ENCODE measurements at places on chromosomes 5 and 9.

DNA sequence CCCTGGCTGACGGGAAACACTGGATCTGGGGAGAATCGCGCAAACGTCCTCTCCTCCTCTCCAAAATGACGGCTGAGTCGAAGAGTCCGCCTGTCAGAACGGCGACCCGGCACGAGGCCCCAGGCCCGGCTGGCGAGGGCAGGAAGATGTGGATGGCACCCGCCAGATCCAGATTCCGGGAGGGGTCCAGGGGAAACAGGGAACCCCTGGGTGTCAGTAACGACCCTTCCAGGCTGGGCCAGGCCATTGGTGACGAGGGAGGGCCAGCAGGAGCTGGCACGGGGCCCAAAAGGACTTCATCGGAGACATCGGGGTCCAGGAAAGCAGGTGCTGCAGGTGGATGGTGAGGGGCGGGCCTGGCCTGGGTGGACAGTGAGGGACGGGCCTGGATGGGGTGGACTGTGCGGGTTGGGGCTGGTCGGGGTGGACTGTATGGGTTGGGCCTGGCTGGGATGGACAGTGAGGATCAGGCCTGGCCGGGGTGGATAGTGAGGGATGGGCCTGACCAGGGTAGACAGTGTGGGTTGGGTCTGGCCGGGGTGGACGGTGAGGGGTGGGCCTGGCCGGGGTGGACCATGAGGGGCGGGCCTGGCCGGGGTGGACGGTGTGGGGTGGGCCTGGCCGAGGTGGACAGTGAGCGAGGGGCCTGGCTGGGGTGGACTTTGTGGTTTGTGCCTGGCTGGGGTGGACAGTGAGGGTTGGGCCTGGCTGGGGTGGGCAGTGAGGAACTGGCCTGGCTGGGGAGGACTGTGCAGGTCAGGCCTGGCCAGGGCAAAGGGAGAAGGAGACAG is 14.0 kb downstream of the SLC6A3 start:
- DNase-seq: no peak

GRCh38 chr9:109156708-109157107 is 10.3 kb downstream of the FRRS1L start:
- no peak for DNase-seq

DNA sequence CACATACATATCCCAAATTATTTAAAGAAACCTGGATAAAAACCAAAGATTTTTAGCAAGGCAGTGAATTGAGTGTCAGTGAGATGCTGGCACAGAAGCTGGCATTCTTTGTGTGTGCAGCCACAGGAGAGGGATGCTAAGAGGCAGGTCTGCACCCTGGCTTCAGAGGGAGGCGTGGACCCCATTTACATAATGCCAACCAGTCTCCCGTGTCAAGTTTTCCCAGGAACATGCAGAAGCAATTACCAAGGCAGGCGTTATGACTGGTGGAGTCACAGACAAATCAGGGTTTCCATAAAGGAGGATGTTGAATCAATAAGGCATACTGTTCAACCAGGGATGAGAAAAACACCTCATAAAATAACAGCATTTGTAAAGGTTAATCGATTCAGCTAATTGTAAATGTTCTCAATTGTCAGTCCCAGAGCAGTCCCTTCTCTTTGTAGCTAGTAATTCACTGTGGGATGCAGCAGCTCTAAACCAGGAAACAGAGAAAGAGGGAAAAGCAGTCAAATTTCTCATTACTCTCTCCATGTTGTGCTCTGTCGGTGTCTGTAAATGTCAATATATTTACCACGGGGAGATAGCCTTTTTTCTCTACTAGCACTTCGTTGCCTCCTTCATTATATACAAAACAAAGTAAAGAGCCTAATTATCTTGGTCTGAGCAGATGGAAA is 452.4 kb upstream of the GRAMD2B start:
- DNase-seq: peak; percentile 82

DNA sequence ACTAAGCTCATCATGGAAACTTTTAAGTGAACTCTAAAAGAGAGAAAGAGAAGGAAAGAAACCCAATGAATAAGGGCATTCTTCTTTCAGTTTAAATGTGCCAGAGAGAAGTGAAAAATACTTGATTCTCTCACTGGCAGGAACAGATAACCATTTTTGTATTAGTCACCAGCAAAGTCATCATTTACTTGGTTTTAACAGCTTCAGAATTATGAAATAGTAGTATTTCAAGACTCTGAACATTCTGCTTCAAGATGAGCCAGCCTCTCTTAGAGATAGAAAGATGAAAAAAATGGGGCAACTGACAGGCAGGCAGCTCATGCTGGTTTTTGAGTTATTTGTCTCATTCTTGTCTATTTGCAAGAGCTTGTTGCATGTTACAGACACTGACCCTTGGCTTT is 103.5 kb downstream of the GCNT1 start:
- DNase-seq: no peak

GRCh38 chr9:72351538-72352453 is 13.2 kb downstream of the ZFAND5 start:
- no peak for DNase-seq

DNA sequence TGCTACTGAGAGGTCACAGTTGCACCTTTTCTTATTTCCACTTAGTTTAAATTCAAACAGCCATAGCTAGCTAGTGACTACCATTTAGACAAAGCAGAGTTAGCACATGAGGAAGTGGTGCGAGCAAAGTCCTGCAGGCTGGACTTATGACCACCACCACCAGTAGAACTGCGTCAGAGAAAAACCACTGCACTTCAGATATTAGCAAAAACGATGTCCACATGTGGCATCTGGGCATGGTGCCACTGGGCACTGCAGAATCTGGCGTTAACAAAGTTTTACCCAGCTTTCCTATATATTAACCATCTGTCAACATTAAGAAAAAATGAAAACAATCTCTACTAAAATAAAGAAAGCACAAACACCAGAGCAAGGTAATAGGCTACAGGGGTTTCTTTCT is 80.1 kb downstream of the SPTLC1 start:
- DNase-seq: no peak

GRCh38 chr5:59218424-59219045 is 635.7 kb downstream of the RAB3C start:
- peak; percentile 5 for DNase-seq

- peak; percentile 87 for DNase-seq
Observed at GRCh38 chr5:115180165-115180709, 10.5 kb upstream of the TRIM36 start.

- DNase-seq: no peak
Observed at GRCh38 chr5:76197726-76198125, 114.5 kb downstream of the SV2C start.

DNA sequence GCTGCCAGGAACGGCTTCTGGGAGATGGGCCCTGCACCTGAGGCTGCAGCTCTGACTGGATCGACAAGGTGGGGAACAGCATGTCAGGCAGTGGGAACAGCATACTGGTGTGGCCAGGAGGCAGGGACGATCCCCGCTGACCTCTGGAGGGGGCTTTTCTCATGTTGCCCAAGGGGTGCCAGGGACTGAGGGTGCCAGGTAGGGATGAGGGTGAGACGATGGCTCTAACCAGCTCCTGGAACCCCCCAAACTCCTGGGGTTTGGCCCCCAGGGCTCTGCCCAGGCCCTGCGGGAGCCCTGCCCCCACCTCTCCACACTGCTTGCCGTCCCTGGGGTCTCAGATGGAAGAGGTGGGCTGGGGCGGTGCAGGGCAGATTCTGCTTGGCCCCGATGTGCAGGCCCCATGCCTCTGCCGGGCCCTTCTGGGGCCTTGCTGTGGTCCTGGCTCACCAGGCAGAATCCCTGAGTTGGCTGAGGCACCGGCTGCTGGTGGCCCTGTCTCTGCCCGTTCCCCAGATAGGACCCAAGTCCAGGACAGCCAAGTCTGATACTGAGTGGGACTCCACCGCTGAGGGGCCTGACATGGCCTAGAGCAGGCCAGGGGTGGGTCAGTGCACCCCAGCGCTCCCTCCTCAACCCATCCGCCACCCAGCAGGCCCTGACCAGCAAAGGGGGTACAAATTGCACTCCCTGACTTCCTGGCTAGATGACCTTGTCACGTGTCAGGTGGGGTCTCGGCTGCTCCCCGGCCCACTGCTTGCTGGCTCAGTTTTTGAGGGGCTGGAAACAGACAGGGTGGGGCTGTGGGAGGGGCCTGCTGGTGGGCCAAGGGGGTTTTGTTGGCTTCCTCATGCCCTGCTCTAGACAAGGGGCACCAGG is 28.4 kb upstream of the RNF130 start:
- no peak for DNase-seq

DNA sequence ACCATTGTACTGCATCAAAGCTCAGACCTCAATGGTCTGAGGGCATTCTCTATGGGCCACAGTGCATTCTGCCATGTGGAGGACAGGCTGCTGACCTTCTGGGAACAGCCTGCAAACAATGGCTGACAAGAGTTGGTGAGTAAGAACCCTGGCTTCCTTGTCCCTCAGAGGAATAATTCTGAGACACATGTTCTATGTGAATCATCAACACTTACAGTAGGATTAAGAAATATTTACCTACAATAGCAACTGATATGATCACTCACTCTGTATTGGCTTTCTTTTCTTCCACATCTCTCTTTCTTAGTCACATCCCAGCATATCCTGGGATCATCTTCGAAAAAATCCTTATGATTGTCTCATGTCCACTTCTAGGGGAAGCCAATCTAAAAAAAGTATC is 306.5 kb upstream of the ITGA1 start:
- DNase-seq: no peak

- no peak for DNase-seq
Observed at GRCh38 chr5:100761192-100761591, 141.9 kb downstream of the ST8SIA4 start.

DNA sequence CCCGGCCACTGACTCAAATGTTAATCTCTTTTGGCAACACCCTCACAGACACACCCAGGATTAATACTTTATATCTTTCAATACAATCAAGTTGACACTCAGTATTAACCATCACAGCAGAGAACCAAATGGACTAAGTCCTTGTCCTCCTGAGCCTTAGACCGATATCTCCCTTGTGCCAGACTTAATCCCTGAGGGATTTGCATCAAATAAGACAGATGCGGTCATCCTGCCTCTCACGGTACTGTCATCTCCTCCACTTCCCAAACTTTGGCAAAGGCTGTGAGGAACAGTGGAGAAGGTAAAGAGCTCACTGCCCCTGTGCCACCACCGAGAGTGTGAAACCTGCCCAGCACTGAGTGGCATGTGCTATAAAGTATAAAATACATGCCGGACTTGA is 6.5 kb upstream of the PRRC2B start:
- no peak for DNase-seq

DNA sequence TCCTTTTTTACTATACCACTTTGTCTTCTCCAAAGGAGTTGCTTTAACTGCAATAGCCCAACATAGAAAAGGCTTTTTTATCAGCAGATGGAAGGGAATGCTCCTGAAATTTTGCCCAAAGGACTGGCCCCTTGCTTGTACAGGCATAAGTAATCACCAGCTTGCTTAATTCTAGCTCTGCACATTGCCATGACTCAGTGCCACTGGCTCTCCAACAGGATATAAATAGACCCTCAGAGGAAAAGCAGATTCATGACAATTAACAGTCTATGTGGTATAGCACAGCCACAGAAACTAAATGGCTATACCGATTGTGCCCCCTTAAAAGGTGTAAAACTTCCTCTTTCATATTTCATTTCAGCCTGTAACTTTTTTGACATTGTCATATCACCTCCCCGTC is 227.0 kb downstream of the ZNF608 start:
- no peak for DNase-seq

GRCh38 chr5:154995679-154996078 is 17.9 kb upstream of the KIF4B start:
- DNase-seq: no peak

DNA sequence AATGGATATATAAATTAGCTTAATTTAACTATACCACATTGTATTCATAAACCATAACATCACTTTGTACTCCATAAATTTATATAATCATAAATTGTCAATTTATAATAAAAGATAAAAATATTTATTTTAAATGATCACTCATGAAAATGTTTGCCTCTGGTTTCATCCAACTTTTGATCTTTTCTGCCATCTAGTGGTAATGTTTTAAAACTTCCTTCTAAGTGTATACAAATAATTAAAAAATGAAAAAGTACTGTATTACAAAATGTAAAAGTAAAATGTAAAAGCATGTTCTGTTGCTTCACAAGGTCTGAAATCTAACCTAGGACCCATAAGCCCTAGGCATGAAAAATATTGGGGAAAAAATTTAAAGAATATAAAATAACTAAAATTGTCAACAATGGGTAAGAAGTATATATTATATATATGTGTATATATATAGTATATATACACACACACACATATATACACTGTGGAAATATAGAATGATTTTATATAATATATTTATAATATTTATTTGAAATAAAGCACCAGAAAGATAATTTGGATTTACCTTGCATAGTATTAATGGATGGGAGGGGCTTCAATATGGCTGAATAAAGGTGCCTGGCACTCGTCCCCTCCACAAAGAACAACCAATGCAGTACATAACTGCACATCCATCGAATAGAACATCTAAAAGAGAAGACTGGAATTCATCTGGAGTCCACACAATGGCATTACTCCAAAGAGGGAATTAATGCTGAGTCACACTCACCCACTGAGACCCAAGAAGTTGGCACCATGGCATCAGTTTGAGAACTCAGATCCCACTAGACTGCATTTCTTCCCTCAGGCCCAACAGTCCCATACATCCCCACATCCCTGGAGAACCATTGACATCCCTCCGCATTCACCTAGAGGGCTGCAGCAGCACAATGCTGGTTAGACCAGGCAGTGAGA is 32.5 kb downstream of the ANXA1 start:
- DNase-seq: peak; percentile 0

- DNase-seq: no peak
Observed at GRCh38 chr5:172102218-172102870, 85.7 kb downstream of the STK10 start.

- no peak for DNase-seq
Observed at GRCh38 chr5:54885636-54886035, 99.8 kb downstream of the ESM1 start.

DNA sequence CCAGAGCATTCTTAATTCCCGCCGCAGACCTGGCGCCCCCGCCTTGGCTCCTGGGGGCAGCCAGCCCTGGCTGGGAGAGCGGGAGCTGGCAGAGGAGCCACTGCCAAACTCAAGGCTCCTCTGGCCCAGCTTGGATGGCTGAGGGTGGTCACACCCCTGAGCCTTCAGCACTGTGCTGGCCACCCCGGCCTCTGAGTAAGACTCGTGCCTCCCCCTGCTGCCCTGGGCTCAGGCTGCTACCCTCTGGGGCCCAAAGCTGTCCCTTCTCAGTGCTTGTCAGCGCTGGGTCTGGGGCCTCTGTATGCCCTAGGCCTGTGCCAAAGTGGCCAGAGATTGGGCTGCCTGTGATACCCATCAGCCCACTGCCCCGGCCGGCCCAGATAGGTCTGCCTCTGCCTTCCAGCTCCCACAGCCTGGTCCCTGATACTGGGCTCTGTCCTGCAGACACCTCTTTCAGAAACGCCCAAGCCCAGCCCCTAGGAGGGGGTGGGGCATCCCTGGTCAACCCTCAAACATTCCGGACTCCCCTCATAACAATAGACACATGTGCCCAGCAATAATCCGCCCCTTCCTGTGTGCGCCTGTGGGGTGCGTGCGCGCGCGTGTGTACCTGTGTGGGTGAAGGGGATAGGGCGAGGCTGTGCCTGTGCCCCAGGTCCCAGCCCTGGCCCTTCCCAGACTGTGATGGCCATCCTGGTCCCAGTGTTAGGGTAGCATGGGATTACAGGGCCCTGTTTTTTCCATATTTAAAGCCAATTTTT is 4.4 kb upstream of the PRR7 start:
- no peak for DNase-seq

All from NCI-H146 (cell line).